ENCODE measurements at places on chromosomes 12 and 14. TPM values are rescaled to one million over a fixed set of nuclear protein-coding genes. Genes with fewer than 3 reads are reported as not detected.

GRCh38 chr14:85529803-85530574 lies at the start of gene FLRT2:
Gene FLRT2 (plus strand): TSS chr14:85530144. CDS start chr14:85621515, 91,371 bp downstream.
- DNase-seq, result peak; percentile 62

DNA sequence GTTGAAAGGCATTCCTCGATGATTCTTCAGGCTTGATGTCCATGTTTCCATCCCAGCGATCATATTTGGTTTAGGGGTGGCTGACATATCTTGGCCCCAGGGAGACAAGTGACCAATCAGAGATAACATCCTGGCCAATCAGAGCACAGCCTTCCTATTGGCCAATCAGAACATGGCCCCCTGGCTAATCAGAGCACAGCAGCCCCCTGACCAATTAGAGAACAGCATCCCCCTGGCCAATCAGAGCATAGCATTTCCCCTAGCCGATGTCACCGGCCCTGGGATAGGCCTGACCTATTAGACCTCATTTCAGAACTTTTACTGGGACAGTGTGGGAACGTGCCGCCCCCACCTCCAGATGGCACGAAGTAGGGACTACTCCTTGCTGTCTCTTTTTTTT lies 182.2 kb downstream of the AACS start:
- no peak for DNase-seq

GRCh38 chr12:51865757-51866270 lies 17.3 kb upstream of the FIGNL2 start:
- no peak for DNase-seq

DNA sequence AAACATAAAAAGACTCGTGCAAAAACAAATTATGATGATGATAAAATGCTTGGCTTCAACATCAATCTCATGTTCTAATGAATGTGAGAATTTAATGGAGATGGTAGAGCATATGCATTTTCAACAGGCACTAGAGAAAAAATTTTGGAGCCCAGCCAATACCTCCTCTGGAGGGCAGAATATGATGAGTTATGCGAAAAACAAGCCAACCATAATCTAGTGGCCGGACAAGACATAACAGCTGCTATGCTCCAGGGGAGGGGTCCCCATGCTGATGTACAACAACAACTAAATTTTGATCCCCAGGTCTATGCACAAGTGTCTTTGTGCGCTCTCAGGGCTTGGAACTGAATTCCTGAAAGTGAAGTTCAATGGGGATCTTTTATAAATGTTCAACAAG lies 1197.5 kb downstream of the LRFN5 start:
- no peak for DNase-seq

The SRRM4 gene
- 6.4 TPM for total RNA-seq

- DNase-seq, result no peak
Measured at GRCh38 chr14:24701062-24701461, 67.1 kb upstream of the GZMB start.

DNA sequence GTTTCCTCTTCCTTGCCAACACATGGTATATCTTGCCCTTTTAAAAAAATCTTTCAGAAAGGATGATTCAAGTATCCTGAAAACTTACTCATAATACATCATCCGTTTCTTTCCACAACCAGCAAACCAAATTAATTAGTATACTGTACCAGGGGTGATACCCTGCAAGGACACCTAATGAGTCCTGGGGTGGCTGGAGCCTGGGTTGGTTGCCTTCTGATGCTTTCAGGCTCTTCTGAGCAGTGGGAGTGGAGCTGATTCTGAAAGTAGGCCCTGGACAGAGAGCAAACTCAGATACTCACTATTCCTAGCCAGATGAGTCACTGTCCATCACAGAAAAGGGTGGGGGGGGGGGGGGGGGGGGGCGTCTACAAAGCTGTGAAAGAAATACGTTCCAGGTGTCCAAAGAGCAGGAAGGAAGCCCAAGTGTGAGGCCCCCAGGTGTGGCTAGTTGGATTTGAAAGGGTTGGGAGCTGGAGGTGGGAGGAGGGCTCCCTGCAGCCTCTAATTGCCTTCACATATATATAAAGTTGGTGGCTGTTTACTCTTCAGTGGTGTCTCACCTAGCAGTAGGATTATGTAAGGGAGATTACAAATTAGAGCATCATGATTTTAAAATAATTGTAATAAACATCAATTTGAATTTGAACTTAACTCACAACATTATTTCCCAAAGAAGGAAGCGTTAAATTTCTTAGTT lies 36.5 kb downstream of the FBXO33 start:
- no peak for DNase-seq

The TMCC3 gene
- total RNA-seq, result 8.7 TPM

DNA sequence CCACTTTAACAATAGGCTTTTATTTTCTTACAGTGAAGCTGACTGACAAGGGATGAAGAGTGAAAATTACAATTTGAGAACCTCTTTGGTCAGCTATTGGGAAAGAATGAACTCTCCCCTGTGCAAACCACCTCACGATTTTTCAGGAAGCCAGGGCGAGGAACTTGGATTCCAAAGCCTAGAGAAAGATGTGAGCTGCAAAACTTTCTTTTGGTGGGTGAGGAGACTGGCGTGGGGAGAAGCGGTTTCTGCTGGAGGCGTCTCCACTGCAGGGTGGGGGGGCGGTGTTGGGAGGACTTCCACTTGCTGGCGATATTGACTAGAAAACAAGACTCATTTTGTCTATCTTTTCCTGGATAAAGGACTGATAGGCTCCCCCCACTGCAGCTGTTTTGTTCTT lies 59.3 kb upstream of the VRK1 start:
- no peak for DNase-seq

- no peak for DNase-seq
Measured at GRCh38 chr12:5177096-5177495, 133.4 kb downstream of the KCNA5 start.

GRCh38 chr12:63843254-63843720 lies 1.2 kb upstream of the SRGAP1 start:
- DNase-seq, result no peak

- DNase-seq, result no peak
Measured at GRCh38 chr12:104064842-104065427, 604 bp downstream of the HCFC2 start.

GRCh38 chr14:101824339-101824727 lies 62.8 kb downstream of the PPP2R5C start:
- DNase-seq, result no peak

- no peak for DNase-seq
Measured at GRCh38 chr12:130480887-130481286, 143.2 kb downstream of the PIWIL1 start.

GRCh38 chr14:92719890-92720323 lies 28.5 kb downstream of the LGMN start:
- no peak for DNase-seq

The PRB2 gene
- total RNA-seq, result not detected

DNA sequence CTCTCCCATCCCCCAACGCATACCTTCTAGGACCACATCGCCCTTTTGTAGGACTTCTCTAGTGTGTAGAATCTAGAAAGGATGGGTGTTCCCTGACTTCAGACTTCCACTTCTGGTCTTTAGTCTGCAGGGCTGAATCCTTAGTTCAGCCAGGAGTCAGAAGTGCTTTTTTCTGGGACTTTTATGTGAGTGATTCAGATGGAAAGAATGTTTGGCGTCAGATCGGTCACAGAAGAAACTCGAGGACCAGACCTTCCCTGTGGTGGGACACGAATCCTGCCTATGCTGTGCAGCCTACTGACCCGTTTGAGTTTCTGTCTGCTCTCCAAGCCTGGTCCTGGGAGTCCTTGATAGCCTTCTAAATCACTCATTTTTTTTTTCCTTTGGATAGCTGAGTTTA lies 165.4 kb upstream of the SSTR1 start:
- no peak for DNase-seq

GRCh38 chr14:68823434-68824206 lies 30.8 kb upstream of the ZFP36L1 start:
- no peak for DNase-seq

Data from occipital lobe (tissue), 3 donors.